Neural progenitor cell (in vitro differentiated cells): ENCODE measurements at places on chromosomes 6 and 20. TPM values are rescaled to one million over a fixed set of nuclear protein-coding genes. Genes with fewer than 3 reads are reported as not detected.

The UNC5CL gene
- 2.2 and 5.0 TPM in 2 replicates for total RNA-seq

The RPS21 gene
- total RNA-seq = 1,629 and 1,765 TPM in 2 replicates

The COL9A1 gene
- 18.7 and 36.9 TPM in 2 replicates for total RNA-seq

The ZSWIM3 gene
- 3.7 and 5.4 TPM in 2 replicates for total RNA-seq

The BIRC7 gene
- total RNA-seq = not detected in 2 replicates

The MTFR2 gene
- total RNA-seq = 6.2 and 12.6 TPM in 2 replicates

DNA sequence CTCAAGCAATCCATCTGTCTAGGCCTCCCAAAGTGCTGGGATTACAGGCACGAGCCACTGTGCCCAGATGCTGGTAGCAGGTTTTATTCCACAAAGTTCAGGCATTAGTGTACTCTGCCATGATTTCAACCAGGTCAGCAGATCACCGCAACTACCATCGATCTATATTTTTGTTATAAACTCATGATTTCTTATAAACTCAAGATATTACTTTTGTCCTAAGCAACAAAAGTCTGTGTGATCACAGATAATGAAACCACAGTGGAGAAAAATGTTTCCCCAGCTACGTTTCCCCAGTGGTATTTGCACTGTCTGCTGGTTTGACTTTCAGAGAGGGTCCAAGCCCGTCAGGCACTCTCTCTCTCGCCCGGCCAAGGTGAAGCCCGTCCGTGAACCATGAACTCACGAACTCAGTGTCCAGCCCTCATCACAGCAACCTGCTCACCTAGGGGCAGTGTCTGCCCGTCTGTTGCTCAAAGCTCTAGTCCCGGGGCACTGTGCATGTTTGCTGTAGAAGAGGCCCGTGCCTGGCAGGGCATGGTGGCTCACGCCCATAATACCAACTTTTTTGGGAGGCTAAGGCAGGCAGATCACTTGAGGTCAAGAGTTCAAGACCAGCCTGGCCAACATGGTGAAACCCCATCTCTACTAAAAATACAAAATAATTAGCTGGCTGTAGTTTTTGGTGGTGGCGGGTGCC lies 7.0 kb downstream of the SLC4A11 start:
- peaks cover 16% of the 10 kb centered on the region for H3K27me3 ChIP-seq
- no peak for DNase-seq
- no peak overlapping the region for H3K27ac ChIP-seq
- no peaks in the 10 kb centered on the region for H3K4me1 ChIP-seq

DNA sequence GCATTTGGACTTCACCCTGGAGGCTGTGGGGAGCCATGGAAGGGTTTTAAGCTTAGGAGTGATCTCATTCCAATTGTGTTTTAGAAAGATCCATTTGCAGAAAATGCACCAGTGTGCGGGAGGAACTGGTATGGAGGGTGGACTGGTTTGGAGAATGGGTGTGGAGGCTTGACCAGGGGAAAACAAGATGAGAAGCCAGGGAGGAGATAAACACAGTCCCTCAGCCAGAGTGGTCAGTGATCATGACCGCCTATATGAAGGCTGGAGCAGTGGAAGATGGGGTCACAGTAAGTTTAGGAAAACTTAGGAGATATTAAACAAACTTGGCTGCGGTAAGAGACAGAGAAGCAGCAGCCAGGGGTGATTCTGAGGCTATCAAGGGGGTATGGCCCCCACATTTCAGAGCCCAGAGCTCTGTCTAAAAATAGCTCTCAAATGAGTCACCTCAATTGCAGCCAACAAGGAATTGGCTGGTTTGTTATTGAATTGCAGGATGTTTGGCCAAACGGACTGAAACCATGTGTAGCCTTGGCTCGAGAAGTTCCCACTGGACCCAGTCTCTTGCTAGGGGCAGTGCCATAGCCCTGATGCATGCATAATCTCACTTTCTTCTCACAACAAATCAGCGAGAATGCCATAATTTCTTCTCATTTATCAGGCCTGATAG lies 159.9 kb upstream of the TOP1 start:
- no peak overlapping the region for H3K4me3 ChIP-seq
- no peaks in the 10 kb centered on the region for H3K27me3 ChIP-seq
- no peak overlapping the region for H3K27ac ChIP-seq
- H3K4me1 ChIP-seq = no peaks in the 10 kb centered on the region
- DNase-seq = no peak
- H3K36me3 ChIP-seq = no peaks in the 10 kb centered on the region

GRCh38 chr6:125866433-125866832 lies 75.7 kb downstream of the NCOA7 start:
- H3K36me3 ChIP-seq = no peaks in the 10 kb centered on the region
- no peak for DNase-seq
- H3K27me3 ChIP-seq = no peaks in the 10 kb centered on the region
- H3K27ac ChIP-seq = no peak overlapping the region
- H3K4me3 ChIP-seq = no peak overlapping the region

DNA sequence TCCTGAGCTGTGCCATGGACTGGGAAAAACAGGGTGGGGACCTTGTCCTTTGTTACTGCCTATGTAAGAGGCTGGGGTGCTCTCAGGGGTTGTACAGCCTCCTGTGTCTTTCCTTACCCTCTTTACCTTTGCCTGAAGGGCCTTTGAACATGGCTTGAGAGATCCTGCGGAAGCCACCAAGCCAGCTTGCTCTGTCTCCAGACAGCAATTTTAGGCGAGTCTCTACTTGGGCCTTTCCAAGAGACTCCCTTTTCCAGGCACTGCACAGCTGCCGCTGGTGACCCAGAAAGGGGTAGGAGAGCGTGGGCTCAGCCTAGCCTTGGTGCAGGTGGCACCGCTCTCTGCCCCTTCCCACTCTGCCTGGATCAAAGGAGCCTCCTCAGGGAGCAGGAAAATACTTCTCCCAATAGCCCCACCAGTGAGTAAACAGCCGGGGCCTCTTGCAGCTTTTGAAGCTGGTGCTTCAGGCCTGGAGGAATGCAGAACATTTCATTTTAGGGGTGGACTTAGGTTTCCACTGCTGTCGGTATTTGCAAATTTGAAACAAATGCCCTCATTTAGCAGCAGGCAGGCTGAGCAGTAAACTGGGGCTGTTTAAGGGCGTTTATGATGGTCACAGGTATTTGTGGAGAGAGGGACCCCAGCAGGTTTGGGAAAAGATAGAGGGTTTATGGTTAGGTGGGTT lies 13.9 kb downstream of the PTK7 start:
- no peaks in the 10 kb centered on the region for H3K27me3 ChIP-seq
- no peaks in the 10 kb centered on the region for H3K36me3 ChIP-seq
- peak overlapping the region; percentile 94 for H3K27ac ChIP-seq
- peak overlapping the region; percentile 33 for H3K4me3 ChIP-seq
- H3K4me1 ChIP-seq = peaks cover 43% of the 10 kb centered on the region

- H3K4me3 ChIP-seq = no peak overlapping the region
- H3K36me3 ChIP-seq = no peaks in the 10 kb centered on the region
- H3K27me3 ChIP-seq = no peaks in the 10 kb centered on the region
- DNase-seq = no peak
These were observed 198.8 kb upstream of the THEMIS start for GRCh38 chr6:128099571-128100197.

GRCh38 chr6:373031-373430 lies 18.5 kb upstream of the IRF4 start:
- H3K4me3 ChIP-seq = no peak overlapping the region
- H3K36me3 ChIP-seq = no peaks in the 10 kb centered on the region
- H3K27ac ChIP-seq = no peak overlapping the region
- DNase-seq = no peak
- no peaks in the 10 kb centered on the region for H3K4me1 ChIP-seq

- no peak overlapping the region for H3K27ac ChIP-seq
- H3K36me3 ChIP-seq = no peaks in the 10 kb centered on the region
- no peaks in the 10 kb centered on the region for H3K27me3 ChIP-seq
- H3K4me1 ChIP-seq = peaks cover 14% of the 10 kb centered on the region
- no peak overlapping the region for H3K4me3 ChIP-seq
These were observed 49.1 kb upstream of the CEP85L start for GRCh38 chr6:118700531-118700930.

- peaks cover 21% of the 10 kb centered on the region for H3K4me1 ChIP-seq
- H3K36me3 ChIP-seq = no peaks in the 10 kb centered on the region
- no peak for DNase-seq
- no peak overlapping the region for H3K27ac ChIP-seq
- no peak overlapping the region for H3K4me3 ChIP-seq
These were observed 23.3 kb downstream of the NQO2 start for GRCh38 chr6:3022765-3023662.

DNA sequence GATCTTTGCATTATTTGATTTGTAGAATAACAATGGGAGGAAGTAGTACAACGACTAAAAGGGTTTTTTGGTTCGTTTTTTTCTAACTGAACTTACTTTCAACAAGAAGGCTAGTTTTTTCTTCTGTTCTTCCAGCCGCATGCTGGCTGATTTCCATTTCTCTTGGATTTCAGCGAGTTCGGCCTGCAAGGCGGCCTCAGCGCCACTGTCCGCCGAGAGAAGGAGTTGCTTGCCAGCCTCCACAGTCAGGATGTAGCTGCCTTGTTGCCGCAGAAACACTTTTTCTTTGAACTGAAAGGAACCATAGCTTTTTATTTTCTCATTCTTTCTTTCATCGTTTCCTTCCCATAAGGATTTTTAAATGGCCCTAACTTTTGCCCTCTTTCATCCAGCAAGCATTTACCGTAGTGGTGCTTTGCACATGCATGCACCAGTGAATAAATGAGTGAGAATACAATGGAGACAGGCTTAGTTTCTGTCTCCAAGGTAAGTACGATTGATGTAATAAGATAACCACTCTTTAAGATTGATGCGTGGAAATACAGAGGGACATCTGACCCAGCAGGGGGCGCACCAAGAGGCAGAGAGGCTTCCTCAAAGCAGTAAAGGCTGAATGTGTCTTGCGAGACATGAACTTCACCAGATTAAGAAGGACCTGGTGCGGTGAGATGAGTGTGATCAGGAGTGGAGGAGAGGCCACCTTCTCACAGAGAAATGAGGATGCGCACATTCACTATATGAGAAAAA lies 398.8 kb downstream of the ESR1 start:
- H3K4me1 ChIP-seq = peaks cover 5% of the 10 kb centered on the region
- no peak overlapping the region for H3K27ac ChIP-seq
- no peak overlapping the region for H3K4me3 ChIP-seq
- peak; percentile 57 for DNase-seq
- H3K36me3 ChIP-seq = no peaks in the 10 kb centered on the region
